ENCODE measurements at places on chromosomes 13 and 19.
A peak's percentile ranks its signal among the peaks of the same experiment; 100 is the strongest.

- no peak for DNase-seq
These were observed 7.8 kb downstream of the ACER1 start for GRCh38 chr19:6325614-6326013.

GRCh38 chr13:36329361-36329760 is 16.8 kb downstream of the SPART start:
- DNase-seq: no peak

- DNase-seq: no peak
These were observed 233.4 kb downstream of the KCNRG start for GRCh38 chr13:50248516-50249143.

- no peak for DNase-seq
These were observed 1686.7 kb upstream of the MIR17HG start for GRCh38 chr13:89660752-89661151.

GRCh38 chr19:36409841-36410240 is 8.6 kb downstream of the ZFP82 start:
- DNase-seq: no peak

DNA sequence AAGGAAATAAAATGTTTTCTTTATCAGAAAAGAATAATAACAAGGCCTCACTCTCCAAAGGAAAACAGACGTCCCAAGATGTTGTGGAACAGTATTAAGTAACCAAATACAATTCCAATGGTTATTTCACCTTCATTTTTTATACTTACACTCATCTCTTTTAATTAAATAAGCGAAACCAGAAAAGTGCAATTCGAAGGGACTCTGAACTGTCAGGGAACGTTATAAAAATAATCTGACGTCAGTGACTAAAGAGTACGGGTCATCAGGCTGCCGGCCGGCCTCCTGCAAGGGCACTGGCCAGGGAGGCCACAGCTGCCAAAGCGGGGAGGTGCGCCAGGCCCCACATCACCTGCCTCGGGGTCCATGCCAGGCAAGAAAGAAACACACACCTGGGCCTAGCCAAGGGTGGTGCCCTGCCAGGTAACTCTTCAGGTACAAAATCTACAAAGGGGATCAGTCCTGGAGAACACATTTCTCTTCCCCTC is 61.2 kb downstream of the CDADC1 start:
- DNase-seq: no peak

DNA sequence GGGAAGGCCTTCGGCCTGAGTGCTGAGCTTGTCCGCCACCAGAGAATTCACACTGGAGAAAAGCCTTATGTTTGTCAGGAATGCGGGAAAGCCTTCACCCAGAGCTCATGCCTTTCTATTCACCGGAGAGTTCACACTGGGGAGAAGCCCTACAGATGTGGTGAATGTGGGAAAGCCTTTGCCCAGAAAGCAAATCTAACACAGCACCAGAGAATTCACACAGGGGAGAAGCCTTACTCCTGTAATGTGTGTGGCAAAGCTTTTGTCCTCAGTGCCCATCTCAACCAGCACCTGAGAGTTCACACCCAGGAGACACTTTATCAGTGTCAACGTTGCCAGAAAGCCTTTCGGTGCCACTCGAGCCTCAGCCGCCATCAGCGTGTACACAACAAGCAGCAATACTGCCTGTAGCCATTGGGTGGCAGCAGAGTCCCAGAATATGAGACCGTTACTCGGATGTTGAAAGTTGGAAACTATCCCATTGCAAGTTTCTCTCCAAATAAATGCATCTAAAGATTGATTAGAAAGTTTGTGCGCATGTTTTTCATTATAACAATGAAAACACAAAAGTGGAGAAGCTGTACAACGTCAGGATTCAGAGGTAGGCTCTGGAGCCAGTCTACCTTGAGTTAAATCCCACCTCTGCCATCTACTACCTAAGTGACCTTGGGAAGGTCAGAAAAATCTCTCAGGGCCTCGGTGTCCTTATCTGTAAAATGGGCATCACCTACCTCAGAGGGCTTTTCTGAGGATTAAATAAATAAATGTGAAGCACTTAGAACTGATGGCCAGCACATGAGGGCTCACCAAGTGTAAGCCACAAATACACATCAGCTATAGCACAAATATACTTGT is 21.1 kb downstream of the ZNF473 start:
- peak; percentile 79 for DNase-seq

DNA sequence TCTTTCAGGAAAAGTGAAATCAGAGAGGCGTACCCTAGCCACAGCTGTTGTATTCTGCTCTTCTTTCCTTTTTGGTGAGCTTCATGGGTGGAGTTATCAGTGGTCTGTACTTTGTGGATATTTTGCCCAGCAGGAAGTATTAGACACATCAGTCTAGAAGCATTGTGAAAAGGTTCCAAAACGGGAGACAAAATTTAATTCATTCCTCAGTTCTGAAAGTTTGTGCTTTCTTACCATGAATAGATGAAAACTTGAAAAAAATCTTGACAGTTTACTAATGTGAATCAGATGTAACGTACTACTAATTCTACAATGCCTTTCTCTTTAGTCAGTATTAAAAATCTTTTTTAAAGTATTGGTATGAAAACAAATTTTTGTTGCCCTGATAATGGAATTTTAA is 116.8 kb downstream of the DNAJC3 start:
- DNase-seq: no peak

DNA sequence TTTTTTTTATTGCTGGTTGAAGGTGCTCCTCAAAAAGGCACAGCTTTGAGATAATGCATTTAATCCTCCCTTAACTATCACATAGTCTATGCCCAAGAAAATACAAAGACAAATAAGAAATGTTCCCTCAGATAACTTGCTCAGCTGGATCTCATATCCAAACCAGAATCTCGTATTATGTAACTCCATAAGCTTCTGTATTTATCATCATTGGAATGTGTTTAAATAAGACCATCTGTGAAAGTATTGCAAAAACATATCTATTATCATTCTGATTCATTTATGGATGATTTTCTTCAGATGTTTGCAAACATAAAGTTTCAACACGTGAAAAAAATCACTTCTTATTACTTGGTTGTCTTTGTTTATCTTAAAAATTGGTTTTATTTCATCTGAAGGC is 190.9 kb downstream of the IRS2 start:
- no peak for DNase-seq

DNA sequence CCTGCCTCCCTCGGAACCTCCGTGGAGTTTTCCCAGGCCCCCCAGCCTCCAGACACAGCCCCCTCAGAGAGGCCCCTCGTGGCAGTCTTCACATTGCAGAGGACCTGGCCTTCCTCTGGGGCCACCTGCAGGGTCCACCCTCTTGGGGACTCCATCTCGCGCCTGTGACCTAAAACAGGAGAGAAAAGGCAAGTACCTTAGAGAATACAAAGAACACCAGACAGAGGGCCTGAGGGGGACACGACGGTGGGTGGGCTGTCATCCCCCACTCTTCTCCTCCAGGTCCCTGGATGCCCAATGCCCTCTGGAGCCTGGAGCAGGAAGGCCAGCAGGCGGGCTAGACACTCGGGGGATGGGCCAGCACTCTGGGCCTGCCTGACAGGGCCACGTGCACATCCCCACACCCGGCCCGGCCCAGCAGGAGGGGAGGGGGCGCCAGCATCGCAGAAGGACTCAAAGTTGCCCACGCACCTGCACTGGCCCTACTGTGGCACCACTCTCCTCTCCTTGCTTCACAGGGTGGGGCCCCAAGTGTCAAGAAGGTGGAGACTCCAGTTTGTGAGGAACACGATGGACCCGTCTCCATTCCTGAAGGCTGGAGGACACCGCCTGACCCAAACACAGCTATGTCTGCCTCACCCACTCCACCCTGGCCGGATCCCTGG is 4.3 kb upstream of the A1BG start:
- no peak for DNase-seq

DNA sequence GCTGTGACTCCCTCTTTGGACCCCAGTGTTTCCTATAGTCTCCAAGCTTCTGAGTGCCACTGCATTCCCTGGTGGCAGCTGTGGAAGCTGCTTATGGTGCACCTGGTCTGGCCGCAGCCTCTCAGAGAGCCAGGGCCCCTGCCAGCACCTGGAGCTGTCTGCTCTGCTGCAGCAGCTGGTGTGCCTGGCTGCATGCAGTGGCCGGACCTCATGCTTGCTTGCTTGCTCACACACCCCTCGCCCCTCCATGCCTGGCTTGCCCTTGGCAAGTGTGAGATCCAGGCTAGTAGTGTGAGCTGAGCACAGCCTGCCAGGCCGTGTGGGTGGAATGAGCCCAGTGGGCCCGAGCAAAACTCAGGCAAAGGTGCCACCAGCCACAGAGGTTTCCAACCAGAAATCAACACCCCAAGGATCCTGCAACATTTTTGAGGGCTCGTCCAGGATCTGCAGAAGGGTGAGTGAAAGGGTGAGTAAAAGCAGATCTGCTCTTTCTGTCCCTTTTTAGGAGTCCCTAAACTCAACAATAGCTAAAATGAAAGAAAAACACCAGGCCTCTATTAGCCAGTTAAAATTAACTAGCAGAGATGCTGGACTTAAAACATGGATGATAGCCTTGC is 7.6 kb upstream of the MLLT1 start:
- DNase-seq: no peak

DNA sequence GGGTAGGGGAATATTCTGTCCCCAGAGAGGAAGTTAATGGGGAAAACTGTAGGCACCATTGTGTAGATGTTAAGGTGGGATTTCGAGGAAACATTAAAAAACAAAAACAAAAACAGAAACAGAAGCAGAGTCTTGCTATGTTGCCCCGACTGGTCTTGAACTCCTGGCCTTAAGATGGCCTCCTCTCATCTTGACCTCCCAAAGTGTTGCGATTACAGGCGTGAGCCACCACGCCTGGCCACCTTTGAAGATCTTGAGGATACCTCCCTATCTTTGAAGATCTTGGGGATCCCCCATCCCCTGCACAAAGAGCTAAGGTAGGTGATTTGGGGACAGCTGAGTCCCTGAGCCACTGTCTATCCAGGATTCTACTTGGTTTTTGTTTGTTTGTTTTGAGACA is 553 bp upstream of the ICAM3 start:
- no peak for DNase-seq
